Right lobe of liver (tissue), 6 donors: ENCODE measurements at places on chromosomes 13 and 19. TPM values are rescaled to one million over a fixed set of nuclear protein-coding genes. Genes with fewer than 3 reads are reported as not detected.

- peaks cover 21% of the 10 kb centered on the region for H3K36me3 ChIP-seq
- peaks cover 2% of the 10 kb centered on the region for H3K4me1 ChIP-seq
- H3K27me3 ChIP-seq, result no peaks in the 10 kb centered on the region
- DNase-seq, result no peak
- no peak overlapping the region for H3K27ac ChIP-seq
Measured at GRCh38 chr19:12727745-12728433, 4.2 kb upstream of the TNPO2 start.

GRCh38 chr13:73399347-73400216, 340.8 kb downstream of the KLF5 start:
- no peaks in the 10 kb centered on the region for H3K4me1 ChIP-seq
- no peak overlapping the region for H3K27ac ChIP-seq
- no peaks in the 10 kb centered on the region for H3K27me3 ChIP-seq
- H3K36me3 ChIP-seq, result no peaks in the 10 kb centered on the region
- DNase-seq, result no peak
- no peak overlapping the region for H3K4me3 ChIP-seq

GRCh38 chr13:109794095-109794494, 7.7 kb upstream of the IRS2 start:
- no peaks in the 10 kb centered on the region for H3K36me3 ChIP-seq
- H3K4me1 ChIP-seq, result peaks cover 21% of the 10 kb centered on the region
- H3K27ac ChIP-seq, result no peak overlapping the region
- H3K27me3 ChIP-seq, result no peaks in the 10 kb centered on the region
- no peak for DNase-seq

GRCh38 chr19:19847781-19848180, 17.9 kb upstream of the ZNF253 start:
- no peaks in the 10 kb centered on the region for H3K36me3 ChIP-seq
- no peak overlapping the region for H3K27ac ChIP-seq
- DNase-seq, result no peak
- no peak overlapping the region for H3K4me3 ChIP-seq

DNA sequence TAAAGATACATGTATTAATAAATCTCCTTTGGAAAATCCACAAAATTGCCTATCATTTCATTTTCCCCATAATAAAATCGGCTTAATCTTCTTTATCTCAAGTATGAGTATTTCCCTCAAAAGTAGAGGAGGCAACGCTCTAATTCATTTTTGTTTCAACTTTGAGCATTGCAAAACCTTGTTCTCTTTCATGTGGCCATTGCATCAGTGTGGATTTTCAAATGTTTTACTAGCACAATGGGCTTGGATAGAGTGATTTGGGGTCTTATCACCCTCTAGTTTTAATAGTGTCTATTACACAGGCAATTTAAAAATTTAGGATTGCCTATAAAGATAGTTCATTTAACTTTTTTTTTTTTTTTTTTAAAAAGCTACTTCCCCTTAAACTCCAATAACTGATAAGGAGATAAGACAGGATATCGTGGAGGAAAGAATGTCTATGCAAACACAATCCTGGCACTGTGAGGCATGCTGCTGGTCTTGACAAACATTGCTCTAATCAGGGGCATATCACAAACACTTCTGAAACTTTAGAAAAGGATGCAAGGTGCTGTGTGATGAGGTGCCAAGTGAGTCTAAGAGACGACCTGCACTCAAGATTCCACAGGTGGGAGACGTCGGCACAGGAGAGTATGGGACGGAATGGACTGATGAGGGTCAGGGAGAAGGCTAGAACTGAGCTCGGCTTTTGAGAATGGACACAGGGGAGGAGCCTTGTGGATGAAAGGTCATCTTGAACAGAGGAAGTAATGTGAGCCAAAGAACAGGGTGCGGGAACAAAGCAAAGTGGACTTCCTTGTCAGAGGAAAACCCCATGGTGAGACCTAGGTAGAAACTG, 199.7 kb downstream of the IRS2 start:
- no peaks in the 10 kb centered on the region for H3K27me3 ChIP-seq
- DNase-seq, result no peak
- H3K4me3 ChIP-seq, result no peak overlapping the region
- no peak overlapping the region for H3K27ac ChIP-seq
- H3K36me3 ChIP-seq, result no peaks in the 10 kb centered on the region

GRCh38 chr19:38352611-38353010, 17.0 kb downstream of the CATSPERG start:
- H3K27ac ChIP-seq, result no peak overlapping the region
- H3K4me3 ChIP-seq, result no peak overlapping the region
- DNase-seq, result no peak
- H3K4me1 ChIP-seq, result no peaks in the 10 kb centered on the region

- no peak for DNase-seq
- no peaks in the 10 kb centered on the region for H3K36me3 ChIP-seq
- no peak overlapping the region for H3K4me3 ChIP-seq
- no peak overlapping the region for H3K27ac ChIP-seq
- peaks cover 7% of the 10 kb centered on the region for H3K4me1 ChIP-seq
Measured at GRCh38 chr19:1487576-1488281, 2.4 kb downstream of the PCSK4 start.

- H3K36me3 ChIP-seq, result no peaks in the 10 kb centered on the region
- no peak overlapping the region for H3K27ac ChIP-seq
- no peaks in the 10 kb centered on the region for H3K27me3 ChIP-seq
- H3K4me3 ChIP-seq, result no peak overlapping the region
Measured at GRCh38 chr13:98364179-98364578, 187.1 kb upstream of the RNF113B start.

The SIGLECL1 gene
- total RNA-seq, result not detected

The SULT2A1 gene
- 392 TPM for total RNA-seq
